ENCODE measurements at places on chromosomes 6 and 20.

GRCh38 chr6:139748353-139749146 is 374.1 kb upstream of the CITED2 start:
- no peak for DNase-seq

GRCh38 chr6:94736236-94736635 is 841.1 kb upstream of the MANEA start:
- no peak for DNase-seq

GRCh38 chr20:3738111-3739053 is 5.9 kb downstream of the HSPA12B start:
- DNase-seq = no peak

GRCh38 chr20:53839423-53840176 is 230.8 kb downstream of the BCAS1 start:
- DNase-seq = no peak

DNA sequence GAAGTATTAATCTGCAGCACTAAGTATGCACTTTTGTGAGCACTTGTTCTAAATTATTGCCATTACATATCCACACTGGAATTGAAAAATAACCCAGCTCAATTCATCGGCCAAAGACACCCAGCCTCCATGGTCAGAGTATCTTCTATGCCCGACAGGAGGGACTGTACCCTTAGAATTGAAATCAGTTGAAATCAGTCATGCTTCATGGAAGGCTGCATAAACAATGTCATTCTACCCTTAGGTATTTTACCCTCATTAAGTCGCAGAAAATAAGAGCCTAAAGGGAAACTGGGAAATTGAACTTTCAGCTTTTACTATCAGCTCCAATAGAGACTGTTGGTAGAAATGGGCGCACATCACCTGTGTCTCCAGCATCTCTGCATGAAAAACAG is 2.9 kb upstream of the RAMACL start:
- DNase-seq = no peak

- no peak for DNase-seq
Measured at GRCh38 chr6:50681213-50681824, 32.0 kb upstream of the TFAP2D start.

- no peak for DNase-seq
Measured at GRCh38 chr20:3901028-3901705, 12.0 kb downstream of the PANK2 start.

DNA sequence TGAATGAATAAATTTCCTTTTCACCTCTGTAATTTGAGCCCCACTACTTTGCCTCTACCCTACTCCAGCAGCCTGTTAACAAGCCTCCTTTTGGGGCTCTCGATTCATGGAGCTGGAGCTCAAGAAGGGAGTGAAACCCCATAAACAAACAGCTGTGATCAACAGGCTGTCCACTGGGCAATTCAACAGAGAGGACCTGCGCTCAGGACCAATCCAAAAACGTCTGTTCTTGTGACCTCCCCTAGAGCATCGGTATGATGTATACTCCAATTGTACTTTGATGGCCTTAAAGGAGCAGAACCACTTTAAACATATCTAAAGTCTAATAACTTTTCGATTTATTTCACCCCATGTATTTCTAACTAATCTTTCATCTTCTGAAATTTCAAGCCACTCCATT is 37.4 kb downstream of the HIVEP2 start:
- no peak for DNase-seq

- DNase-seq = no peak
Measured at GRCh38 chr6:44041461-44042260, 85.6 kb downstream of the MRPL14 start.

- no peak for DNase-seq
Measured at GRCh38 chr20:38315290-38315966, 11.5 kb downstream of the BPI start.

DNA sequence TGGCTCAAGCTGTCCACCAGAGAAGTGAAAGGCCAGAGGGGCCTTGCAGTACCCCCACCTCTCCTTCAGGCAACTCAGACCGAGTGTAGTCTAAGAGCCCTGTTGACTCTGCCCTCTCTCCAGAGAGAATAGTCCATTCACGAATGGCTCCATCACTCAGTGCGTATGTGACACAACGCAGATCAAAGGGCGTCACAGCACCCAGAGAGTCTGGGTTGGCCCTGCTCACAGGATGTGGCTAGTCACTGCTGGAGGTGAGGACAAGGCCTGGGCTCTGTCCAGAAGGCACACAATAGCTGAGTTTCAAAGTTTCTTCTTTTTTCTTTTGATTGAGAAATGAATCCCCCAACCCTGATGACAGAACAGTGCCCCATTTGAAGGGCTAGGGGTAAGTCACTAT is 74.1 kb downstream of the TRMT11 start:
- no peak for DNase-seq

GRCh38 chr6:63887002-63887751 is 251.6 kb downstream of the PHF3 start:
- DNase-seq = no peak

GRCh38 chr6:36968266-36968977 is 13.9 kb downstream of the PI16 start:
- peak; percentile 59 for DNase-seq
